GM19239 (cell line): ENCODE measurements at places on chromosomes 7 and 10.

GRCh38 chr10:7609556-7609955, 57.2 kb downstream of the ITIH5 start:
- no peak for DNase-seq

- peak; percentile 43 for DNase-seq
Measured at GRCh38 chr10:78974617-78975317, 94.0 kb upstream of the ZMIZ1 start.

GRCh38 chr10:94293354-94293753, 69.4 kb downstream of the NOC3L start:
- DNase-seq, result no peak

DNA sequence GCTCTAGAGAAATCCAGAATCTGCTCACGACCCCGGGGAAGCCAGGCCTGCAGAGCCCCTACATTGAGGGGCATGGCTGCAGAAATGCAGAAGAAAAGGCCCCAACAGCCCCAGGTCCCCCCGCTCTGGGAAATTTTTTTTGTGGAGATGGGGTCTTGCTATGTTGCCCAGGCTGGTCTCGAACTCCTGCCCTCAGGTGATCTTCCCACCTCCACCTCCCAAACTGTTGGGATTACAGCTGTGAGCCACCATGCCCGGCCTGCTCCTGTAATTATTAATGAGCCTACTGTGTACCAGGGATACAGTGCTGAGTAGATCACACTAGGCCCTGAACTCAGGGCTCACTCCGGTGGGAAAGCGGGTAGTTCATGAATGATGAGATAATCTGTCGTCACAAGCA, 29.9 kb downstream of the TNRC18 start:
- DNase-seq, result no peak

- DNase-seq, result peak; percentile 15
Measured at GRCh38 chr10:87862679-87863052, 667 bp downstream of the KLLN start.

GRCh38 chr10:79054203-79055099, 14.3 kb upstream of the ZMIZ1 start:
- no peak for DNase-seq

- DNase-seq, result no peak
Measured at GRCh38 chr10:32379950-32380551, 33.1 kb upstream of the EPC1 start.

GRCh38 chr10:4883079-4883739, 57.2 kb downstream of the AKR1E2 start:
- no peak for DNase-seq

- no peak for DNase-seq
Measured at GRCh38 chr10:99788598-99789256, 6.3 kb downstream of the ABCC2 start.

DNA sequence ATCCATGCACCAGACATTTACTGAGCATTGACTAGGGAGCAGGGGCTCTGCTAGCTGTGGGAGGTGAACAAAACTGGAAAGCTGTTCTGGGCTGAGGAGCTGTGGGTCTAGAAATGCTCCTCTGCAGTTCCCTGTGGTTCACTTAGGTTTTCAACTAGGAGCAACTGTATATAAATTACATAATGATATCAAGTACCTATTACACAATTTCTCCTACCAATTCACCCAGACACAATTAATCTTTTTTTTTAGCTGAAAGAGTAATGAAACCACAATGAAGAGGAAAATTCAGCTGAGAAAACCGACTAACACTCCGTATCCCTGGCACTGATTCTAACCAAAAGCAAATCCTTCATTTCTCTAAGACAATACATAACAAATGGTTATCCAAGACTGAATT, 39.4 kb downstream of the COL28A1 start:
- DNase-seq, result no peak

DNA sequence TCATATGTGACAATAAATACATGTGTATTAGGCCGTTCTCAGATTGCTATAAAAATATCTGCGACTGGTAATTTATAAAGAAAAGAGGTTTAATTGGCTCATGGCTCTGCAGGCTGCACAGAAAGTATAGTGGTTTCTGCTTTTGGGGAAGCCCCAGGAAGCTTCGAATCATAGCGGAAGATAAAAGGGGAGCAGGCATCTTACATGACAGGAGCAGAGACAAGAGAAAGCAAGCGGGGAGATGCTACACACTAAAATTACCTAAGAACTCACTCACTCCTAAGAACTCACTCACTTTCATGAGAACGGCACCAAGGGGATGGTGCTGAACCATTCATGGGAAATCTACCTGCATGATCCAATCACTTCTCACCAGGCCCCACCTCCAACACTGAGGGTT, 284.9 kb downstream of the OTUD1 start:
- DNase-seq, result no peak
